T-helper 1 cell (primary cell): ENCODE measurements at places on chromosomes 16 and 17.

DNA sequence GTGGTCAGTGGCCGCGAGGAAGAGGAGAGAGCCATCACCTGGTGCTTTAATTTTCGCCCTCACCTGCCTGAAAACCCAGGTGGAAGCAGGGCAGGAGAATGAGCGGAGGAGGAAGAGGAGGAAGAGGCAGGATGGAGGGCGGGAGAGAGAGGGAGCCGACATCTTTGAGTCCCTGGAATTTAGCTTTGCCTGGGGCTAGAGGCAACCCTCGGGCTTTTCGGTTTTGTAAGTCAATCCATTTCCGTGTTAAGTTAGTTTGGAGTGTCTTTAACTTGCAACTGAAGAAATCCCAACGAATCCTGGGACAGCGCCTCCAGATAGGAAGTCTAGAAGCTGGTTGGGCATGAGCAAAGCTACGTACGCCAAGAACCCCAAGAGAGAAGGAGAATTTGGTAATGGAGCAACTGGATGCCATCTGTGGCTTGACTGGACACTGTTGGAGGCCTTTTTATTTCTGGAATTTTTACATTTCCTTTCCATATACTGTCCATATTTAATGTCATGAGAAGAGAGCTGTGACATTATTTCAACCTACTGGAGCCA lies 36.9 kb upstream of the ATP2A3 start:
- DNase-seq, result no peak

DNA sequence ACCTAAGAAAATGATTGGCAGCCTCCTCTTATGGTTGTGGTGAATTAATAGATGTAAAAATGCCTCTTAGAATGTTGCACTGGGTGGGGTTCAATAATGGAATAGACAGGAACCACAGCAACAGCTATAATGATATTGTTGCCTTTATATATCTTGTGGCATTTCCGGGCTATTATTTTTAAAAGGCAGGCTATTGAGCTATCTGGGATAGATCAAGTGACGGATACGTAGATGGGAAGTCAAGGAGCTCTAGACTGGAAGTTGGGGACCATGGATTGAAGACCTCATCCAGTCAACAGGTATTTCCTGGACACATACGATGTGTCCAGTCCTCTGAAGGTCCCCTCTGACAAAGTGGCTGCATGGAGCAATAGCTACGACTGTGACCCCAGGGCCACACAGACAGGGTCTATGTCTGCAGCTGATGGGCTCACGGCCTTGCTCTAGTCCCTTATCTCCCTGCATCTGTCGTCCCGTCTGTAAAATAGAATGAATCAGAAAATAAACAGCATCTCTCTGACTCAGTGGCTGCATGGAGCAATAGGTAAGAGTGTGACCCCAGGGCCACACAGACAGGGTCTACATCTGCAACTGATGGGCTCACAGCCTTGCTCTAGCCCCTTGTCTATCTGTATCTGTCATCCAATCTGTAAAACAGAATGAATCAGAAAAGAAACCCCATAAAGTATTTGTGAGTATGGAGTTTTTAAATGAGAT lies 117.7 kb upstream of the FOXF1 start:
- DNase-seq, result no peak

GRCh38 chr16:81502396-81503070 lies 57.9 kb downstream of the CMIP start:
- no peak for DNase-seq

- no peak for DNase-seq
Measured at GRCh38 chr16:67474551-67475455, 6.2 kb downstream of the ATP6V0D1 start.

GRCh38 chr17:9336817-9337216 lies 238.8 kb downstream of the STX8 start:
- DNase-seq, result no peak

DNA sequence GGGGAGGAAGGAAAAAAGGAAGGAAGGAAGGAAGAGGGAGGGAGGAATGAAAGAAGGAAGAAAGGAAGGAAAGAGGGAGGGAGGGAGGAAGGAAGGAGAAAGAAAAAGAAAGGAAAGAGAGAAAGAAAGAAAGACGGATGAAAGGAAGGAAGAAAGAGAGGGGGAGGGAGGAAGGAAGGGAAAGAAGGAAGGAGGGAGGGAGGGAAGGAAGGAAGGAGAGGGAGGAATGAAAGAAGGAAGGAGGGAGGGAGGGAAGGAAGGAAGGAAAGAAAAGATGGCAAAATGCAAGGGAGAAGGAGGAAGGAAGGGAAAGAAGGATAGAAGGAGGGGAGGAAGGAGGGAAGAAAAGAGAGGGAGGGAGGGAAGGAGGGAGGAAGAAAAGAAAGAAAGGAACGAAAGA lies 257.3 kb upstream of the C16orf82 start:
- DNase-seq, result no peak

- no peak for DNase-seq
Measured at GRCh38 chr17:233473-233941, 52.1 kb upstream of the DOC2B start.

DNA sequence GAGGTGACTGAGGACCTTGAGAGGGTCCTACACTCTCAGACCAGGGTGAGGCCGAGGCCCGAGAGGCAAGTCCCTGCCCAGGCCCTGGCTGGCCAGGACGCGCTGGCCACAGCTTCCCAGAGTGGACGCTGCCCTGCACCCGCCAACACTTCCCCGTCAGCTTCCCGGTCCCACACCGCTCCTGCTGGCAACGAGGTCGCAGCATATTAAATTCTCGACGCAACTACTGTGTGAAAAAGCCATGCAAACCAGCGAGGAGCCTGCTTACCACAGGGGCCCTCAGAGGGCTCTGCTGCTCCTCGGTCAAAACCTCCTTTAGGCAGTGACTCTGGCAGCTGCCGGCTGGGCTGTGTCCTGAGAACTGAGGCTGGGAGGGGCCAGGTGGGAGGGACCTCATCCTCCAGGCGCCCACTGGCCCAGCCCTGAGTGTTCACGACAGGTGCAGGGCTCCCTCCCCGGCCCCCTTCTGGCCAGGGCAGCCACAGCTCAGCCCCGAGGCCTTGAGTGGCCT lies 2.1 kb upstream of the TEX19 start:
- DNase-seq, result no peak

DNA sequence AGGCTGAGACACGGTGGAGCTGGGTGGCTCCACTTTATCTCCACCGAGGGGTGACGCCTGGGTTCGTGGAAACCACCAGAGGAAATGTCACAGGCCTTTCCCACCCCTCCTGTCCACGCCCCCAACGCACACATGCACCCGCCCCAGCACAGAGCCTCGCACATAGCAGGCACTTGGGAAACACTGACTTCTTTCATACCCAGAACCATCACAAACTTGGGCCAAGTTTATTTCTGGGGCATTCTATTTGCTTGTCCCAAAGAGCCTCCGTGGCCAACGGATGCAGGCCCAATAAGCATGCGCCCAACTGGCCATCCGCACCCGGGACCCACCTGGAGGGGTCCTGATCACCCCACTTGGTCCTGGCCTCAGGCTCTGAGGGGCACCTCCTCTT lies 3.3 kb downstream of the BCAR1 start:
- no peak for DNase-seq

DNA sequence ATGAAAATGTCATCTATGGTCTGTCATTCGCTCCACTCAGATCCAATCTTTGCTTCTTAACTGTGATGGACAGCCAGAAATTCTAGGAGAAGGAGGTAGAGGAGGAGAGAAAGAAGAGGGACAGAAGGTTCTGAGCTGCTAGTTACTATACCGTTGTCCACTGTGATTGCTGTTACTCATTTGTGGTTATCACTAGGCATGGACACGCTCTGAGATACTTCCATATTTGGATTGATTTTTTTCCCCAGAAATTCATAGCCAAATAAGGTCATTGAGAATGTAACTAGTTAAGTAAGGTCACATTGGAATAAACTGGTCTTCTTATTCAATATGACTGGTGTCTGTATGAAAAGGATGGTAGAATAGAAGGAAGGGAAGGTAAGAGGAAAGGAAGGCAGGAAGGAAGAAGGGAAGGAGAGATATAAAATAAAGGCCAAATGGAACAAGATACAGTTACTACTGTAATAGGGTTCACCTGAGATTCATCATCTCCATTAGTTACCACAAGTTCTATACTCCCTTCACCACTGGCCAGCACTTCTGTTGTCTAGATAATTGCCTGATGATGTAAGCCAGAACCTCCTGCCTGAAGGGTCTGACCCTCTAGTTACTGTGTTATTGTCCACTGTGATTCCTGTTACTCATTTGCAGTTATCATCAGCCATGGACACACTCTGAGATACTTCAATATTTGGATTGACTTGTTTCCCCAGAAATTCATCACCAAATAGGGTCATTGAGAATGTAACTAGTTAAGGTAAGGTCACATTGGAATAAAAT lies 2.9 kb downstream of the KRTAP9-7 start:
- no peak for DNase-seq

DNA sequence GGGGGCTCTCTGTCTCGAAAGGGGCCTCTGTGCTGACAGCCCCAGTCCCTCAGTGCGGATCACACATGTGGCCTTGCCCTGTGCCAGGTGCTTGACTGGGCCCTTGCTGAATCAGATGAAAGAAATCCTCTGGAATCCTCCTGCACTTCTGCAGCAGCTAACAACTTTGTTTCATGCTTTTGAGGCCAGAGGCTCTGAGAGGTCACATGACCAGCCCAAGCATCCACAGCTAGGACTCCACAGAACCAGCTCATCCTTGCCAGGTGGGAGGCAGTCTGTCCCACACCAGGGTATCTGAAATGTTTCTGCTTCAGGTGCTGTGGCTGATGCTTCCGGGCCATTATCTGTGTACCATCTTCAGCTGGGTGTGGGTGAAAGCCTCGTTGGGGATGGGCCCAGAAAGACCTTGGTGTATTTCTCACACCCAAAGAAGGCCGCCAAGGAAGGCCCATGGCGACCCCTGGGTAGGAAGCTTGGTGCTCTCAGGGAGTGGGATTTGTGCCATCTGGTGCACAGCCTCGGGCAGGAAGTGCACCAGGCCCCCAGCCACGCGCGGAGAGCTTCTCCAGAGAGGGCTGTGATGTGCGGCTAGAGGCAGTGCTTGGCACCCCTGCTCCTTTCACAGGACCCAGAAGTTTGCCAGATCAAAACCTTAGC lies 143.8 kb downstream of the CLEC16A start:
- no peak for DNase-seq
